ENCODE measurements at places on chromosomes 5 and 9.
A peak's percentile ranks its signal among the peaks of the same experiment; 100 is the strongest.

GRCh38 chr9:133393399-133393798 is 17.2 kb downstream of the STKLD1 start:
- no peak for DNase-seq

- DNase-seq: no peak
Measured at GRCh38 chr9:87292449-87293191, 205.0 kb upstream of the DAPK1 start.

DNA sequence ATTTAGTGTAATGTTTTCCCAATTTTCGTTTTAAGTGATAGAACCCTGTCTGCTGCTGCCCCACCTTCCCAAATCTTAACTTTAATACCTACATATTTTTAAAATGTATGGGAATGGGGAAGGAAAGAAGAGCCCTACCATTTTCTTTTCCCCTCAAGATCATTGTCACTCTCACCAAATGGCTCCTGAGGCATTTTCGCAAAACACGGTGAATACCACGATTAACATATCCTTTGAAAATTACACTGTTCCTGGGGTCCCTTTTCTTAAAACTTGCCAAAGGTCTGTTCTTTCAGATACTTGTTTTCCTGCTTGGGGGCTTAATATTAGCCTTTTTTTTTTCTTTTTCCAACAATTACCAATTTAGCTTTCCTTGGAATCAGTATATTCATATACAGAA is 36.1 kb downstream of the CERT1 start:
- no peak for DNase-seq

DNA sequence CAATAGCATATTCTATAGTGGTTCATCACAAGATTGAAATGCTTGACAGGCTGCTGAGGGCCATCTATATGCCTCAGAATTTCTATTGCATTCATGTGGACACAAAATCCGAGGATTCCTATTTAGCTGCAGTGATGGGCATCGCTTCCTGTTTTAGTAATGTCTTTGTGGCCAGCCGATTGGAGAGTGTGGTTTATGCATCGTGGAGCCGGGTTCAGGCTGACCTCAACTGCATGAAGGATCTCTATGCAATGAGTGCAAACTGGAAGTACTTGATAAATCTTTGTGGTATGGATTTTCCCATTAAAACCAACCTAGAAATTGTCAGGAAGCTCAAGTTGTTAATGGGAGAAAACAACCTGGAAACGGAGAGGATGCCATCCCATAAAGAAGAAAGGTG is 43.8 kb downstream of the GCNT1 start:
- DNase-seq: no peak

GRCh38 chr5:142680605-142681259 is 5.2 kb downstream of the FGF1 start:
- no peak for DNase-seq

DNA sequence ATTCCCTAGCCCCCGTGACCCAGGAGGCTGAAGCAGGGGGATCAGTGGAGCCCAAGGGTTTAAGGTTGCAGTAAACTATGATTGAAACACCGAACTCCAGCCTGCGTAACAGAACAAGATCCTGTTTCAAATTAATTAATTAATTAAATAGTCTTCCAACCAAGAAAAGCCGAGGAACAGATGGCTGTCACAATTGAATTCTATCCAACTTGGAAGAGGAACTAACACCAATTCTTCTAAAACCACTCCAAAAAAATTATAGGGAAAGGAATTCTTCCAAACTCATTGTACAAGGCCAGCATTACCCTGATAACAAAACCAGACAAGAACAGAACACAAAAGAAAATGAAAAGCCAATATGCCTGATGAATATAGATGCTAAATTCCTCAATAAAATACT is 43.4 kb upstream of the RGS7BP start:
- DNase-seq: no peak

- peak; percentile 72 for DNase-seq
Measured at GRCh38 chr9:79610791-79611614, 39.2 kb downstream of the TLE4 start.

DNA sequence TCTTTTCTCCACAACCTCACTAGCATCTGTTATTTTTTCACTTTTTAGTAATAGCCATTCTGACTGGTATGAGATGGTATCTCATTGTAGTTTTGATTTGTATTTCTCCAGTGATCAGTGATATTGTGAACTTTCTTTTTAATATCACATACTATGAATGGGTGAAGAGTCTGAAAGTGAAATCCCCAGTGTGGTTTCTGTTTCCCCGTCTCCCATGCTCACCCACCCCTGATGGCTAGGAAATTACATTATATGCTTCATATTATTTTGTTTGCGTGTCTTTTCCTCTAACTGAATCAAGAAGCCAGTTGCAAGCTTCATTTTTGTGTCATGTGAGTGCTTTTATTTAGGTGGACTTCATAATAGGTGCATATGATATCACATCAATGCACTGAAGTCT is 171.1 kb downstream of the ARHGAP26 start:
- DNase-seq: no peak

- no peak for DNase-seq
Measured at GRCh38 chr9:35510754-35511428, 21.0 kb downstream of the RUSC2 start.

GRCh38 chr5:144395704-144396103 is 225.0 kb downstream of the KCTD16 start:
- peak; percentile 44 for DNase-seq

- no peak for DNase-seq
Measured at GRCh38 chr9:94984891-94985476, 258.5 kb downstream of the AOPEP start.

GRCh38 chr9:94920420-94921091 is 194.1 kb downstream of the AOPEP start:
- no peak for DNase-seq

DNA sequence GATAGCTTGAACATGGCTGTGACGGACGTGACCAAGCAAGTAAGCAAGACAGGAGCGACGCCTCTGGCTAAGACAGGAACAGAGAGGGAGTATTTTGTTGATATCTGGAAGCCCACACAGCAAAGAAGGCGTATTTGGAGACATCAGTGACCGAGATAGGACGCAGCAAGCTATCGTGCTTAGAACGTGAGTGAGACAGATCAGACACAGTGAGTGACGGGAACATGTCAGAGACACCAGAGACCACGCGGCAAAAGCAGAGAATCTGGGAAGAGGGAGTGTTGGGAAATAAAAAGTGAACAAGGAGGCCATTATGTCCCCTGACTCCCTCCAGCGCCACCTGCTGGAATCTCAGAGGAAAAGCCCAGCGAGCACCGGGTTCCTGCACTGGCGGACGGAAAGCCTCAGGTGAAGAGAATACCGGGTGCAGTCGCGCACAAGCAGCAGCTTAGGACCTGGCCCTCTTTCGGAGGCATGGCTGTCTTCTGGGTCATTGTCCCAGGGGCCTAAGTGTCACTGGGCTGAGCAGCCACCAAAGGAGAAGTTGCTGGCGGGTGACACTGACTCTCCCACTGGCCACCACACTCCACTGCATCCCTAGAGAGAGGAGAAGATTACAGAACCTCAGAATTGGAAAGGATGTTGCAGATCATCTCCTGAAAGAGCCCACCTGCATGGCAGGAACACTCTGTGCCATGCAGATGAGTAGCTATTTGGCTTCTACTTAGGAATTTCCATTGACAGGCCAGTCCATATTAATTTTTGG is 99.1 kb downstream of the FBXO38 start:
- DNase-seq: peak; percentile 83

Data from Karpas-422 (cell line).